ENCODE measurements at places on chromosomes 7 and 10.

DNA sequence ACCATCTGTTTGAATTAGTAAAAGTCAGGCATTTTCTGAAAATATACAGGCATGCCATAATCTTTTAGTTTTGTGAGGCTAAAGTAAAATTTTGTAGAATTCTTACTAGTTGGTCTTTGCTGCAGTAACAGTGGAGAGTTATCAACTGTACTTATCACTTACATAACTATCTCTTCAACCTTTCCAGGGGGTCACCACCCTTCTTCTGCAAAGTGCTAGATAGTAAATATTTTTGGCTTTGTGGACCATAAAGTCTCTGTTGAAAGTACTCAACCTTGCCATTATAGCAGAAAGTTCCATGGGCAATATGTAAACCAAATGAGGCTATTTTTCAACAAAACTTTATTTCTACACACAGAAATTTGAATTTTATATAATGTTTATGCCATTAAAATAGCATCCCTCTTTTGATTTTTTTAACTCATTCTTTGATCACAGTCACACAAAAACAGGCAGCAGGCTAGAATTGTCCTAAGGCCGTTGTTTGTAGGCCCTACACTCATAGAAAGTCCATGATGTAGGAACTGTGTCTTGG, 59.5 kb upstream of the KLF6 start:
- no peak for DNase-seq

- no peak for DNase-seq
Observed at GRCh38 chr7:50305583-50306493, 1.3 kb downstream of the IKZF1 start.

DNA sequence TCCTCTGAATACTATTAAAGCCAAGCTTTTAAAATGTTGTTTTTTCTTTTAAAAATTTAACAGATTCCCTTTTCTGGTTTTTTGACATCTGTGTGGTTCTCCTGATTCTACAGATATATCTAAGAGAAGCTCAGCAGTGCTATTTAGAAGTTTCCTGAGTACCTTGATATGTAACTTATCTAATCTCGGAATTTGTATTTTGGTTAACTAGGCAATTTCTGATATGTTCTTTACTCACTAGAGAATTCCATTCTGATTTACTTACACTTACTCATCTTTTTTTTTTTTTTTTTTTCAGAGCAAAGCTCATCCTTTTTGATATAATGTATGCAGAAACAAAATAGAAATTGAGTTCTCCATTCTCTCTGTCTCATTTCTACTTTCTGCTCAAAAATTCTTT, 63.8 kb downstream of the PALS2 start:
- DNase-seq, result no peak

GRCh38 chr7:156731651-156732050, 91.1 kb downstream of the RNF32 start:
- no peak for DNase-seq

DNA sequence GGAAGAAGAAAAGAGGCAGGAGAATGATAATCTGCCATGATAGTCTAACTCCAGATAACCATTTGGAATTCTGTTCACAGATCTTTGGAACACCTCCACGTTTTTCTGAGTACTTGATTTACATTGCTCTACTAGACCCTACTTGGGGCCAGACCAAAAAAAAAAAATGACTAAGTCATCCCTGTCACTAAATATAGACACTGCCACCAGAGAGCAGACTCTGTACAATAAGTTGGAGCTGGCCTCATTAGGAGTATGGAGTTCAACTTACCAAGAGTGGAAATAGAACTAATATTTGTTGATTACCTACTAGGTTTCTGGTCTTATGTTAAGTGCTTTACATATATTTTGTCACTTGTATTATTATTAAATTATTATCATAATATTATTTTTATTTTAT, 80.9 kb upstream of the ZNF800 start:
- DNase-seq, result no peak

- no peak for DNase-seq
Observed at GRCh38 chr7:145698526-145699262, 417.9 kb upstream of the CNTNAP2 start.

GRCh38 chr10:128073890-128074289, 52.3 kb downstream of the MKI67 start:
- DNase-seq, result no peak
